Stimulated activated CD8-positive, alpha-beta memory T cell treated with anti-CD3 and anti-CD28 coated beads, Interleukin-2, amount 100 ng/mL, for 1 hour (primary cell): ENCODE measurements at places on chromosomes 2 and 18.

GRCh38 chr18:78787751-78788150 is 191.9 kb upstream of the SALL3 start:
- DNase-seq, result no peak

GRCh38 chr18:43271593-43272432 is 5.5 kb downstream of the SYT4 start:
- DNase-seq, result no peak

DNA sequence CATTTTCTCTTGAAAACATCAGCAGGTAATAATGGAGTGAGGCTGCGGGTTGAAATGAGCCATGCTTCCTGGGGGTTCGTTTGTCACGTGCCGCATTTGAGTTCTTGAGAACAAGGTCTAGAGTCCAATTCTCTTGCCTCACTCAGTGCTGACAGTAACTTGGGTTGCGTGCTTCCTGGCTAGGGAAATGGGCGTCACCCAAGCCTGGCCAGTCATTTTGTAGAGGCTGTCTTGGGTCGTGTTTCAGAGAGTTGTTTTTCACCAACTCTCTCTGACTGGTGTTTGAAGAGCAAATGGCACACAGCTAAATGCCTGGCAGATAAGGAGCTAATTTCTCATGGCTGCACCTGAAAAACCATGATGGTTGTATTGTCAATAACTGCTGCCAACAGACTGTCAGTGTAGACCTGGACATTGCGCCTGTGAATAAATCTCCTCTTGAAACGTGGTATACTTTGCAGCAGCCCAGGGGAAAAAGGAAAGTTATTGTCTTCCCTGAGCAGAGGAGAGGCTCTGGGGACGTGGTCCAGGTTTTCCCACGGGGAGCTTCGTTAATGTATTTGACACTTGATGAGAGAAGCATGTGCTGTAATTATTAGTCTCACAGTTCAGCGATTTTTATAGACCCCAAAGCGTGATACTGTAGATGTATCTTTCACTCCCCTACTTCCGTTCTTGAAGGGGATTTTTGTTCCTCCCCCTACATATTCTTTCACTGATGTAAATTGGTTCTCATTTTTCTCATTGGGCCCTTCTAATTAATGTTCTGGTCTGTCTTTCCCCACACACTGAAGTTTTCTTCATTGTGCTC is 196.0 kb downstream of the FHOD3 start:
- DNase-seq, result no peak

- no peak for DNase-seq
Observed at GRCh38 chr2:207768168-207768865, 1.4 kb downstream of the FZD5 start.

DNA sequence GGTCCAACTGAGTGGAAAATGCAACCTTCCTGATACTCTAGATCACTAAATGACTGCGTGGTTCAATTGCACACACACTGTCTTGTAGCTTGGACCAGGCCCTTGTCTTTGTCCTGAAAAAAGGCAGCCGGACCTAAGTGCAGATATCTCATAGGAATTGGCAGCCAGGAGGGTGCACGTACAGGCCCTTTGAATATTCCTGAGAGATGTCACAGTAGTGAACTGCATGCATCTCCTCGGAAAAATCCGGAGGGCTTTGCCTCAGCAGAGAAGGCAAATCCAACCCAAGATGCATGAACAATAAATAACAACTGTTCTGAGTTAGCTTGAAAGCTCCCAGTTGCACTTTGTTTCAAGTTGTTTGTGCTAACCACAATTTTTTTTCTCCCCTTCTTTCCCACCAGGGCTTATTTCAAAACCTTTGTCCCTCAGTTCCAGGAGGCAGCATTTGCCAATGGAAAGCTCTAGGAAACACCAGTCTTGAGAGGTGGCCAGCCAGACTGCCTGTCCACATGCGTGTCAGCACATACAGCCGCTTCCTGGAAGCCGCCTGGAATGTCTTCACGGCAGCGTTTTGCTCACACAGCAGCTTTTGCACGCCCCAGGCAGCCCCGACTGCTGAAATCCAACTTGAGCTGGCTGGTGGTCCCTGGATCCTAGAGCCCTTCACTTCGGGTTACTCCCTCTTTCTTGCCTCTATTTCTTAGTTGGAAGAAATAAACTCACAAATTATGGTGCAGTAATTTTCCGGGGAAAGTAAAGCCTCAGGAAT is 54.4 kb upstream of the FOSL2 start:
- no peak for DNase-seq

DNA sequence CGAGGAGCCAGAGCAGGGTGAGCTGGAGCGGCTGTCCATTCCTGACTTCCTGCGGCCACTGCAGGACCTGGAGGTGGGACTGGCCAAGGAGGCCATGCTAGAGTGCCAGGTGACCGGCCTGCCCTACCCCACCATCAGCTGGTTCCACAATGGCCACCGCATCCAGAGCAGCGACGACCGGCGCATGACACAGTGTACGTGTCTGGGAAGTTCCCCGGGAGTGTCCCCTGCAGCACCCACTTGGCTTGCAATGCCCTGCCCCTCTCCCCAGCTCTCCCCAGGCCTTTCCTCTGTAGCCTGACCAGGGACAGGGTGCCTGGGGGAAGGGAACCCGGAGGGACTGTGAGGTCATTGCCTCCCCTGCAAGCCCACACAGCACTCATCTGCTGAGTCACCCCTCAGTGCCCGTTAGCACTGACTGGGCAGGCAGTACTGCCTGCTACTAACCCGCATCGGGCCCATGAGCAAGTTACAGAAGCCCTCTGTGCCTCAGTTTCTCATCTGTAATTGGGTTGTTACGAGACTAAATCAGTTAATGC is 29.4 kb upstream of the GMPPA start:
- DNase-seq, result no peak

- DNase-seq, result no peak
Observed at GRCh38 chr2:67289921-67290371, 107.2 kb upstream of the ETAA1 start.

- no peak for DNase-seq
Observed at GRCh38 chr2:127201452-127201851, 18.6 kb downstream of the CYP27C1 start.
